Neural progenitor cell (in vitro differentiated cells): ENCODE measurements at places on chromosomes 13 and 19.

GRCh38 chr19:5287066-5287465 is 53.5 kb downstream of the PTPRS start:
- no peak for DNase-seq

DNA sequence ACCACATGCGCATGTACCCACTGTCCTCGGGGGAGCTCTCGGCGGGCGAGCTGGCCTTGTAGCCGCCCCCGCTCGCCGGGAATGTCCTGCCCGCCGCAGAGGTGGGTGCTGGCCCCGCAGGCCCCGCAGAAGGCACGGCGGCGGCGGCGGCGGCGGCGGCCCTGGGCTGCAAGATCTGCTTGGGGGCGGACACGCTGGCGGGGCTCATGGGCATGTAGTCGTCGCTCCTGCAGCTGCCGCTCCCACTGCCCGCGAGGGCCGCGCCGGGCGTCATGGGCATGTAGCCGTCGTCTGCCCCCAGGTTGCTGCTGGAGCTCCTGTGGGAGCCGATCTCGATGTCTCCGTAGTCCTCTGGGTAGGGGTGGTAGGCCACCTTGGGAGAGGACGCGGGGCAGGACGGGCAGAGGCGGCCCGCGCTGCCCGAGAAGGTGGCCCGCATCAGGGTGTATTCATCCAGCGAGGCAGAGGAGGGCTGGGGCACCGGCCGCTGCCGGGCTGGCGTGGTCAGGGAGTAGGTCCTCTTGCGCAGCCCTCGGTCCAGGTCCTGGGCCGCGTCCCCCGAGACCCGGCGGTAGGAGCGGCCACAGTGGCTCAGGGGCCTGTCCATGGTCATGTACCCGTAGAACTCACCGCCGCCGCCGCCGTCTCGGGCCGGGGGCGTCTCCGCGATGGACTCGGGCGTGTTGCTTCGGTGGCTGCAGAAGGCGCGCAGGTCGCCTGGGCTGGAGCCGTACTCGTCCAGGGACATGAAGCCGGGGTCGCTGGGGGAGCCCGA is 2.4 kb downstream of the IRS2 start:
- no peak for DNase-seq

GRCh38 chr13:22103046-22104027 is 432.5 kb downstream of the FGF9 start:
- no peak for DNase-seq

- no peak for DNase-seq
Measured at GRCh38 chr13:91331047-91331915, 16.2 kb upstream of the MIR17HG start.

GRCh38 chr19:3687774-3688706 is 12.2 kb downstream of the PIP5K1C start:
- peak; percentile 47 for DNase-seq

- DNase-seq, result no peak
Measured at GRCh38 chr13:109782823-109783431, 3.5 kb downstream of the IRS2 start.

DNA sequence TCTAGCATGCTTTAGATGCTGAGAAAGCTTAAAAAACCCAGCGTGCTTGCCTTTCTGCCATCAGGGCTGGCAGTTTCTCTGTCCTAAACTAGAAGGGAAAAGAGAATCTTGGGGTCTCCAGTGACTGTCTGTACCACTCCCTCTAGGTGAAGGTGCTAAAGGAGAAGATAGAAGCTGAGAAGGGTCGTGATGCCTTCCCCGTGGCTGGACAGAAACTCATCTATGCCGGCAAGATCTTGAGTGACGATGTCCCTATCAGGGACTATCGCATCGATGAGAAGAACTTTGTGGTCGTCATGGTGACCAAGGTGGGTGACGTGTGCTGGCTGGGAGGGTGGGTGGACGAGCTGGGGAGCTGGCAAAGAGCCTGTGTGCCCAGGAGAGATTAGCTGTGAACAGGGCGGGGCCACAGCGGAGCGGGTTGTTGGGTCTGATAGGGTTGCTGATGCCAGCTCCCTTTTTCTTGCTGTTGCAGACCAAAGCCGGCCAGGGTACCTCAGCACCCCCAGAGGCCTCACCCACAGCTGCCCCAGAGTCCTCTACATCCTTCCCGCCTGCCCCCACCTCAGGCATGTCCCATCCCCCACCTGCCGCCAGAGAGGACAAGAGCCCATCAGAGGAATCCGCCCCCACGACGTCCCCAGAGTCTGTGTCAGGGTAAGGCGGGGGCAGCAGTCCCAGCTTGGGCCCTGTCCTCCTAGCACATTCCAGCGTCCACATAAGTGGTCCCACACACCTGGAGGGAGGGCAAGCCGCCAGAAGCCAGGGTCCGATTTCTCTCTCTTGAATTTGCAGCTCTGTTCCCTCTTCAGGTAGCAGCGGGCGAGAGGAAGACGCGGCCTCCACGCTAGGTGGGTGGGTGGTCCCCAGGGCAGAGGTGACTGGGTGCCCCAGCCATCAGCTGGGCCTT is 2.3 kb downstream of the RAD23A start:
- no peak for DNase-seq

DNA sequence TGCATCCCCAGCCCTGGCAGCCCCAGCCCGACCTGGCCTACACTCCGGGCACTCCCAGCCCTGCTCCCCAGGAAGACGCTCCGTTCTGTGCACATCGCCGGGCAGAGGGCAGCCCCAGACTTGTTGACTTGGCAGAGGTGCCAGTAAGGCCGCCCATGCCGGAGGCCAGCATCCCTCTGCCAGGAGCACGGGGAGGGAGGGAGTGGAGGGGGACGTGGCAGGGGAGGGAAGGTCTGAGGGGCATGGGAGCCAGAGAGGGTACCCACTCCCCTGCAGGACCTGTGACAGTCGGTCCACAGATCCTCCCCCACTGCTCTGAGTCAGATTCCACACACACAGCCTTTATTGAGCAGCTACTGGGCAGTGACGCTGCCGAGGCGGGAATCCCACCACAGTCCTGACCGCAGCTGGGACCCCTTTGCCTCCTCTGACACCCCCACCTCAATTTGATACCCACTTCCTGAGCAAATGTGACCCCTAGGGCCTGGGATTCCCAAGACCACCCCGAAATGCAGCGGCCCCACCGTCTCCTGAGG is 1.9 kb upstream of the NKPD1 start:
- no peak for DNase-seq

GRCh38 chr13:27791146-27791900 is 960 bp upstream of the GSX1 start:
- no peak for DNase-seq

DNA sequence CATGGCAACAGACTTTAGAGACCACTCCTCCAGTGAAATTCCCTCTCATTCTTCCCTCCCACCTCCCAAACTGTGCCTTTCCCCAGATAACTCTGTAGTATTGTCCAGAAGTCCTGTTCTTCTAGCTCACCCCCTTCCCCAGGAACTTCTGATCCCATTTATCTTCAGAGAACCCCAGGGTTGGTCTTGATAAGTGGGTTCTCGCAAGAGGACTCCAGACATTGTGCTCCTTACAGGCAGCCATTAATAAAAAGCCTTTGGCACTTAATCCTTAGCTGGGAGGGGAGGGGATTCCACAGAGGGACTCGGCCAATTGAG is 1.9 kb downstream of the LTBP4 start:
- no peak for DNase-seq

DNA sequence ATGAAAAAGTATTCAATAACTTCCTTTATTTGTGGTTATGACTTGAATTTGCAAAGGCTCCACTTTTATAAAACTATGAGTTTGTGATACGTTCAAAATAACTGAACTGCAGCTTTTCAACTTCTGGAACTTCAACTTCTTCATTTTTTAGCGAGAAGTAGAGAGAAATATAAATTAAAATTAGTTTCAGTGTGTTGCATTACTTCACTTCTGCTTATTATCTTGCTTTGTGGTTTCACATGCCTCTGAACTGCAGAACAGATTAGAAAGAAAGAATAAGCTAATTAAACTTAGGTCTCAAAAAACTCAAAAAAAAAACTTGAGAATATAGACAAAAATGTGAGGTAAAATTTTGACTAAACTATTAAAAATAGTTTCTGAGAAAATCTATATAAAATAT is 1073.4 kb downstream of the PCDH17 start:
- no peak for DNase-seq

DNA sequence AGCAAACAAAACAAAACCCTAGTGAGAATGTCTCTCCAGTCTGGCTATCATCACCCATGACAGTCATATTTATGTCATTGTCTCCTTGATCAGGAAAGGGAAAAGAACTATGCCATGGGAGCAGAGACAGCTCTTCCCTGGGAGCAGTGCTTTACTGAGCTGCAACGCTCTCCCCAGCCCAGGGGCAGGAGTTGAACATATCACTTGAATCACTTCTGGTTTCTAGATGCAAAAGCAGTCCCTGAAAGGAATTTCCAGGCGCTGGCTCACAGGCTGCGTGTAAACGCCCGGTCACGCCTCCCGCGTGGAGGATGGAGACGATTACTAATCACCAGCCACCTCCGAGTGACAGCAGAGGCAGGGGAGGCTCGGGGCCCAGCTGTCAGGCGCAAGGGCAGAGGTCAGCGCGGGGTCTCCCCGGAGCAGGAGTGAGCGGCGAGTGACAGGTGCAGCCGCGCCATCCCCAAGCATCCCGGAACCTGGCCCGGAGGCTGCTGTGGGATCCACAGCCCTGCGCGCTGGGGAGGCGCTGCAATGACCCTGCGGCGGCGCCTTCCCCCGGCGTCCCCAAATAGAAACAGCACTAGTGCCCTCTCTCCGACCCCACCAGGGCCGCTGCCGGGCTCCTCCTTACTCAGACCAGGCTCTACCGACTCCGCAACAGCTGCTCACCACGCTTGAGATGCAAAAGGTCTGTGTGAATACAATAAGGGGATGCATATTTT is 23.5 kb upstream of the DCLK1 start:
- peak; percentile 59 for DNase-seq

DNA sequence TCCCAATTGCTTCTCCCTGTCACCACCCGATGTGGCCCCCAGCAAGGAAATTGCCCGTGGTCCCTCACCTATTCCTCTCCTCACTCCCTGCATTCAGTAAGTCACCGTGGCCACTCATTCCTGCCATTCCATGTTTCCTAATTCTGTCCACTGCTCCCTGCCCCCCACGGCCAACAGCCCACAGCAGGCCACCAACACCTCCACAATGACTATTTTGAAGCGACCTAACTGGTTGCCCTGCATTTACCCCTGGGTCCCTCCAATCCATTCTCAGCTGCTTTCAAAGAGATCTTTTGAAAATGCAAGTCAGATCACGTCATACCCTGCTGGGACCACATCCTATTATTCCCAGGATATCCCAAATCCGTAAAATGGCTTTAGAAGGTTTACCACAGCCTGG is 210.4 kb downstream of the DCLK1 start:
- no peak for DNase-seq

DNA sequence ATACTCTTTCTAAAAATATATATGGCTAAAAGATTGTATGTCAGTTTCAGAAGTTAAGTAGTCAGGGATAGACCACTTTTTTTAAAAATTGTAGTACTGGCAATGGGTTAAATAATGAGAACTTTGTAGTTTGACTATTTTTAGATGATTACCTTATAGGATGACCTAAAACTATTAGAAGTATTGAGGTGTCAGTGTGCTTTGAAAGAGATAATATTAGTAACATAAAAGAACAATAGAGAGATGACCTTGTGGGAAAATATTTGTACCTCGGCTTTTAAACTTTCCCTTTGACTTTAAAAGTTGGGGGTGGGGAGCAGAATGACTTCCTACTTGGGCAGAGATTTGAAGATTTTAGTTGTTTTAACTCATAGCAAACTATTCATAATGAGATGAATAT is 48.3 kb downstream of the SLAIN1 start:
- no peak for DNase-seq

DNA sequence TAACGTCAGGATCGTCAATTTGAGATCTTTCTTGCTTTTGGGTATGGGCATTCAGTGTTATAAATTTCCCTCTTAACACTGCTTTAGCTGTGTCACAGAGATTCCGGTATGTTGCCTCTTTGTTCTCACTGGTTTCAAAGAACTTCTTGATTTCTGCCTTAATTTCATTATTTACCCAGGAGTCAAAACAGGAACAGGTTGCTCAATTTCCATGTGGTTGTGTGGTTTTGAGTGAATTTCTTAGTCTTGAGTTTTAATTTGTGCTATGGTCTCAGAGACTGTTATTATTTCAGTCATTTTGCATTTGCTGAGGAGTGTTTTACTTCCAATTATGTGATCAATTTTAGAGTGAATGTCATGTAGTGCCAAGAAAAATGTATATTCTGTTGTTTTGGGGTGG is 153.1 kb downstream of the PCDH17 start:
- no peak for DNase-seq

DNA sequence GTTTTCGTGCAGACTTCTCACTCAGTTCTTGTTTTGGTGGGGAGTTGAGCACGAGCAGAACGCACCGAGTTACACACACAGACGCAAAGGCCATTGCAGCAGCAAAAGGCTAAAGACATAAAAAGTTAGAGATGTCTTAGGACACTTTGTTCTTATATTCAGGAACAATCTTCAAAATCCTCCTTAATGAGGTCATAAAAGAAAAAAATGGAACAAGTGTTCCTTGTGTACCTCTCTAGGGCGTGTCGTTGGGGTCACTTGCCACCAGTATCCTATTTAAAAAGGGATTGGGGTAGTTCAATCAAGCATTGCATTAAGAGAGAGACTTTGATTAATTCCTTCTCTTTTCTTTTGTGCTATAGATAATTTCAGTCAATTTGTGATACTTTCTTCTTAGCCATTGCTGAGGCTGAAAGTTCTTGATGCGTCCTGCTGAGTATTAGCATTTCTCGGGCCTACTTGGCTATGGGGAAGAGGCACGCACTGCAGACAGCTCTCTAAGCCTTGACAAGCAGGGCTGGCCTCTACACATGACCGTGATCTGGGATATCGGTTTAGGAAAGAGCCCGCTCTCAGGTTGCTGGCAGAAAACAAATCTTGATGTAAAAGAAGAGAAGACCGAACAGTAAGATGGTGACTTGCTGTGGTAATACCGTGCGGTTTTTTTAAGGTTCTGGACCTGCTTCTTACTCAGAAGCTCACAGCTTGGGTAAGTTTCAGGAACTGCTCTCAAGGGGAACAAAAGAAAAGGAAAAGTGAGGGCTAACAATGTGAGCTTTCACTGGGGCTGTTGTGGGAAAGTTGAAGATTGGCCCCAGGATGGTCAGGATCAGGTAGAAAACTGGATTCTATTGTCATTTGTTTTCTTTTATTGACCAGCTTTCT is 223.6 kb downstream of the TM9SF2 start:
- DNase-seq, result peak; percentile 51

DNA sequence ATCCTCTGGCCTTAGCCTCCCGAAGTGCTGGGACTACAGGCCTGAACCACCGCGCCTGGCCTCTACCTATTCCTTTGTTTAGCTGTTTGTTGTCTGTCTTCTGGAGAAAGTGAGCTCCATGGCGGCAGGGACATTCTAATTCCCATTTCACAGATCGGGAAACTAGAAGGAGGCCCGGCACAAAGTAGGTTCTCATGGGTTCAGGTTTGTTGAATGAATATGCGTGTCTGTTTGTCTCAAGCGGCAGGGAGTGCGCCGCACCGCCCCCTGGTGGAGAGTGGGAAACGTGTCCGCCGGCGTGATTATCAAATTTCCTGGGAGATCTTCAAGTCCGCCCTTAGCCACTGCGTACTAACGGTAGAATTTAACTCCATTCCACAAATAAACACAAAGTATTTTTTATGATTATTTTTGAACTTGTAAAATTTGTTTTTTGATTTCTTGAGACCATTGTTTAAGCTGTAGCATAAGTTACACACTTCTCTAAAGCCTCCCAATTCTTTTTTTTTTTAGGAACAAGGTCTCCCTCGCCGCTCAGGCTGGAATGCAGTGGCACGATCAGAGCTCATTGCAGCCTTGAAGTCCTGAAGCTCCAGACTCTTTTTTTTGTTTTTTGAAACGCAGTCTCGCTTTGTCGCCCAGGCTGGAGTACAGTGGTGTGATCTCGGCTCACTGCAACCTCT is 8.9 kb upstream of the CCDC9 start:
- peak; percentile 82 for DNase-seq

GRCh38 chr19:5200844-5201243 is 139.8 kb downstream of the PTPRS start:
- no peak for DNase-seq

GRCh38 chr19:2127758-2128157 is 23.6 kb downstream of the AP3D1 start:
- DNase-seq, result no peak
